ENCODE measurements at places on chromosomes 13 and 19.

DNA sequence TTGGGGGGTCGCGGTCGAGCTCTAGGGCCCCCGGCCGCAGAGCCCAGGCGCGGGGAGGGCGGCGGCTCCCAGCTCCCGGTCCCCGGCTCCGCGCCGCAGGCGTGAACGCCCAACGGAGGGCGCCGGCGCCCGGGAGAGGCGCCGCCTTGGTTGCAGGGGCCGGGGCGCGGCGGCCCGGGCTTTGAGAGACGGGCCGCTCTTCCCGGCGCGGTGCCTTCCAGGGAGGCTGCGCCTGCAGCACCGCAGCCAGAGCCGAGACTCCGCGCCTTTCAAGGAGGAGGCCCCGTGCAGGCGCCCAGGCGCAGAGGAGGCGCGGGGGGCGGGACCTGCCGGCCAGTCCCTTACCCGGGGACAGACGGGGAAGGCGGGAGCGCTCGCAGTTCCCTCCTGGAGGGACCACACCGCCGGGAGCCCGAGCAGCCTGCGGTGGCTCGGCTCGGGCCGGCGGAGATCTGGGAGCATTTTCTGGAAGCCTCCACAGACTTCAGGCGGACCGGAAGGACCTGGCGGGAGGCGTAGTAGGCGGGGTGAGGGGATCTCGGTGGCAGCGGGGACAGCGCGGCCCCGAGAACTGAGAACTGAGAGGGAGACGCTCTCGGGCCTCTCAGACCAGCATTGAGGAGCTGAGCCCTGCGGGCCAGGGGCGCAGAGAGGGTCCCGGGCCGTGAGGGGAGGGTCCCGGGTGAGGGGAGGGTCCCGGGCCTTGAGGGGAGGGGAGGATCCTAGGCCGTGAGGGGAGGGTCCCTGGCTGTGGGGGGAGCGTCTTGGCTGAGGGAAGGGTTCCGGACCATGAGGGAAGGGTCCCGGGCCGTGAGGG, 25.5 kb upstream of the MCF2L start:
- no peak for DNase-seq

GRCh38 chr19:49558591-49558990, 21.8 kb downstream of the NOSIP start:
- DNase-seq, result no peak

DNA sequence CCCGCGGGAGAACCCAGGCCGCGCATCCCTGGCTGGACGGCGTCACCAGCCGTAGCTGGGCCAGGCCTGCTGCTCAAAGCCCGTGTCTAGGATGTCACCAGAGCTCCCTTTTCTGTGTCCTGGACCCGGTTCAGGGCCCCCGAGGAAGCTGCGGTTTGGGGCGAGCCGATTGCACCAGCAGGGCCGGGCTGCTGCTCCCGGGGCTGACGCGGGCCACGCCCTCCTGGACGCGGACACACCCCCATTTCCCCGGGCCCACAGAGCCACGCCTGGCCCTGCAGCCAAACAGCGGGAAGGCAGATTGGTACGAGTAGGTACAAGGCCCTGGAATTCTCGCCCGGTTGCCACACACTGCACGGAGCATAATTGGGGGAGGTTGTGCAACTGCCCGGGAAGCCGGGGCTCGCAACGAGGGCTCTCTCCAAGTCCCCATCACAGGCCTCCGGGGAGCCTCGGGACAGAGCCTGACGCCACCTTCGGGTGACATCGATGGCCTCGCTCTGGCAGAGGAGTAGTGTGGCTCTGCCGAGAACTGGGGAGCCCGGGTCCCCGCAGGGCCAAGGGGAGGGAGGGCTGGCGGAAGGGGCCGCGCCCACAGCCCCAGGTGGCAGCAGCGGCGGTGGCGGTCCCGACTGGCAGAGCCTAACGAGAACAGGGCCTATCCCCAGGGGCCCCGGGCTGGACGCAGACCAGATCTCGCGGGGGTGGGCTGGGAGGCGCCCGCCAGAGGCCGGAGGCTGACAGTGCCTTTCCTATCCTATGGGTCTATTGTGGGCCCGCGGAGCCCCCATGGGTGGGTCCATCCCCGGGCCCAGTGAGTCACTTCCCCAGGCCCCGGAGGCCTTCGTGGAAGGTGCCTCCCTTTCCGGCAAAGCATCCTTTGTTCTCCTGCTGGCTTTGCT, 23.5 kb downstream of the KCTD15 start:
- peak; percentile 20 for DNase-seq

- DNase-seq, result no peak
Measured at GRCh38 chr19:47284324-47284899, 9.7 kb downstream of the INAFM1 start.

DNA sequence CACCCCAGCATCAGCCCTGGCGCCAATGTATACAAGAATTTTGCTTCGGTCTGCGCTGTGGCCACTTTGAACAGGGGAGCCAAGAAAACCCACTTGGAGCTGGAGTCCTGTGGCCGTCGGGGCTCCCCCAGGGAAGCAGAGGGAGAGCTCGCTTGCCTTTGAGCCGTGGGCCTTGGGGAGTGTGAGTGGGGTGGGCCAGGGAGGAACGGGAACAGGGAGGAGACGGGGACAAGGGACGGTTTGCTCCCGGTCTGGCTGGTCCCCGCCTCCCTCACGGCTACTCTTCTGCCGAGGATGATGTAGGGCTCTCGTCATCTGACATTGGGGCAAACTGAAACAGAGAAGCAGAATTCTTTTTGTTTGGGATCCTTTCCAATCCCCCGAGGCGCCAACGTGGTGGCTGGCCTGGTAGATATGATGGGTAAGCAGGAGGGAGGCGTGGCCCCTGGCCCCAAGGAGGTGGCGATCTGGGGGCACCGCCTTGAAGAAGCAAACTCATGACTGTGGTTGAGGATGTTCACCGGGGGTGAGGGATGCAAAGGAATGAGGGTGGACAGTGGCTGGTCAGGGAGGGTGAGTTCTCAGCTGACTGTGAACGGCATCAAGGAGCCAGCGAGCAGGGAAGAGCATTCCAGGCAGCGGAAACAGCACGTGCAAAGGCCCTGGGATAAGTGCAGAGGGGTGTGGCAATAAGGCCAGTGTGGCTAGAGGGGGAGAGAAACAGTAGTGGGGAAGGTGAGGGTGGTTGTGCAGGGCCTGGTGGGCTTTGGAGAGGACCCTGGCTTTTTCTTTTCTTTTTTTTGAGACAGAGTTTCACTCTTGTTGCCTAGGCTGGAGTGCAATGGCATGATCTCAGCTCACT, 10.9 kb upstream of the SPC24 start:
- DNase-seq, result no peak
